KG1 (cell line): ENCODE measurements at places on chromosomes 12 and 14.

DNA sequence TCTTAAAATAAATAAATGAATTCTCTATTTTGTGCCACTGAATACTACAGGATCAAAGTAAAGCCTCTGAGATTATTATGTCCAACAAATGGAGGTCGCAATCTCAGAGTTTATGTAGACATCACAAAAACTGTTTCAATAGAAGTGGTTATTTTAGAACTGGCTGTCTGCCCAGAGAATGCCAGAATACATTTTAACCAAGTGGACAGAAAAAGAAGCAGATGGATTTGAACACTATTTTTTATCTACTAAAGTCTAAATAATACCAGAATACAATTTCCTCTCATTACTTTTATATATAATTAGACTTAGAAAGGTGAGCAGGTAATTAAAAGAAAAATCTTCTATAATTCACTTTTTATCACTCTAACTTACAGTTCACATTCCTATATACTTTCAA lies 118.3 kb downstream of the MED13L start:
- DNase-seq = no peak

GRCh38 chr14:51595881-51596455 lies 55.7 kb upstream of the FRMD6 start:
- no peak for DNase-seq

DNA sequence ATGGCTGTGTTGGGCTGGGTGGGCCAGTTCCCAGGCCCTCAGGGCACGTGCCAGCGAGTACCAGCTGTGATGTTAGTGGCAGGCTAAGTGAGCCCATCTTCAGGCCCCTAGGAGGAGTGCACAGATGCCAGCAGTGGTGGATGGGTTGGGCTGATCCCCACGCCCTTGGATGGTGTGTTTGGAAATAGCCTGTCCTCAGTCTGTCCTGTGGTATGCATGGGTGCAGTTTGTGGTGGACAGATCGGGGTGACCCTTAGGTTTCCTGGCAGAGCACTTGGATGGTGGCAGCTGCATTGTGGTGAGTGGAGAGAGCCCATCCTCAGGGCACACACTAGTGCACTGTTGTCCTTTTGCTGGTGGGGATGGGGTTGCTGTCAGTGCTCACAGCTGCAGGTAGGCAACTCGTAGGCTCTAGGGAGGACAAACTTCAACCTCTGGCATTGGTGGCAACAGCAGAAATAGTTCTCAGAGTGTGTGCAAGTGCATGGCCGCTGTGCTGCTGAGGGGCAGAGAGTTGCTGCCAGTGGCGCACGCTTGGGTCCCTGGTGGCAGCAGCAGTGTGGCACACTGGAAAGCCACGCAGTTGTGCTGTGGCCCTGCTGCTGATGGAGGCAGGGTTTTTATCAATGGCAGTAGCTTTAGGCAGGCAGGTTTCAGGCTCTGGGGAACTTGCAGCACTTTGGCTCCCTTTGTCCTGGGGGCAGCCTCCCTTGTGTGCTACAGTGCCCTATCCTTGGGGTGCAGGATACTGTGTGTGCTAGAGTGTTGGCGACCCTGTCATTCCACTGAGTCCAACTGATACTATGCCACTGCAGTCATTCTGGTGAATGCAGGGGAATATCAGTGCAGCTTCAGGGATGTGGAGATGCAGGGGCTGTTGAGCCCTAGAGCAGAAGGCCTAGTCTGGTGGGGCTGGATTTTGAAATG lies 65.5 kb downstream of the FBXO33 start:
- DNase-seq = no peak

DNA sequence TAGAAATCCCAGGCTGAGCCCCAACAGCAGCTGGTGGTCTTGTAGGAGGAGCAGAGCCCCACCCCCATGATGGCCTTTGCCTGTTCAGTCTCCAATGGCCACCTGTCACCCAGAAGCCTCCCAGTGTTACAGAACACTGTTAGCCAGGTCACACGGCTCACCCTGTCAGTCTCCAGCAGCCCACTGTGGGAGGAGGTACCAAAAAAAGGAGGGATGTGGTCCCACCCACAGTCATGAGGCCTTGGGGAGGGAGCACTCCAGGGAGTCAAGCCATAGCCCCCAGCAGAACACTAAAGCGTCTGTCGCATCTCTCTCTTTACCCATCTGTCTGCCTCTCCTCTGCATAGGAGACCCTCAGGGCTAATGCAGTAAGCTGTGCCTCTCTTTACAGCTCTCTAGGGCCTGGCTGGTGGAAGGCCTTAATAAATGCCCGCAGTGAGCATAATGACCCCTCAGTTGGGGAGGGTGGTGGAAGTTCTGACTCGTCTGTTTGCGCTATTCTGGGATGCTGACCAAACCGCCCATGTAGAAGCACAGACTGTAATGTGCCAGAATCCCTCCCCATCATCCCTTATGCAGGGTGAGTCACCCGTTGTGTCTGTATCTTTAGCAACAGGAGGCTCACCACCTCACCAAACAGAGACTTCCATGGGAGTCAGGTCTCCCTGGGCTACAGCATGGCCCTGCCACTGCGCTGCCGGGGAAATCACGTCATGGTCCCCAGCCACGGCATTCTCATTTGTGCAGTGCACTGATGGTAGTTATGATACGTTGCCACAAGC lies 14.6 kb downstream of the C14orf132 start:
- DNase-seq = no peak

DNA sequence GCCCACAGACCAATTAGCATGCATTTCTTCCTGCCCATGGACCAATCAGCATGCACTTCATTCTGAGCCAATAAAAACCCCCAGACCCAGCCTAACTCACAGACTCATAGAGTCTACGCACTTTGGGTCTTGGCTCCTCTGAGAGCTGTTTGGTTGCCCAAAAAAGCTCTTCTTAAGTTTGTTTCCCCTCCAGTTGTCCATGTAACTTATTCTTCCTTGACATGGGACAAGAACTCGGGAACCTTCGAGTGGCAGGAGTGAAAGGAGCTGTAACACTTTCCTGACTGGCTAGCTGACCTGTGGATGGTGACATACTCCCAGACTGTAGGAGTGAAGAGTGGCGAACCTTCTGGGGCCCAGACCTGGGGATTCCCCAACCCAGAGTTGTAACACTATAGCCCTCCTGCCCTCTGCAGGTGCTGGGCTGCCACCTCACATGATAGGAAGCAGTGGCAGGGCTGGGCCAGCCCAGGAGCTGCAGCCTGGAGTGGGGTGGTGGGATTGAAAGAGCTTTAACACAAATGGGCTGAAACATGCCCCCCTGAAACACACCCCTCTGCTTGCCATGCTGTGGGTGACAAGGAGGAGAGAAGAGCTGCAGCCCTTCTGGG lies 4.4 kb upstream of the BTBD7 start:
- no peak for DNase-seq
